ENCODE measurements at places on chromosomes 5 and 9.

DNA sequence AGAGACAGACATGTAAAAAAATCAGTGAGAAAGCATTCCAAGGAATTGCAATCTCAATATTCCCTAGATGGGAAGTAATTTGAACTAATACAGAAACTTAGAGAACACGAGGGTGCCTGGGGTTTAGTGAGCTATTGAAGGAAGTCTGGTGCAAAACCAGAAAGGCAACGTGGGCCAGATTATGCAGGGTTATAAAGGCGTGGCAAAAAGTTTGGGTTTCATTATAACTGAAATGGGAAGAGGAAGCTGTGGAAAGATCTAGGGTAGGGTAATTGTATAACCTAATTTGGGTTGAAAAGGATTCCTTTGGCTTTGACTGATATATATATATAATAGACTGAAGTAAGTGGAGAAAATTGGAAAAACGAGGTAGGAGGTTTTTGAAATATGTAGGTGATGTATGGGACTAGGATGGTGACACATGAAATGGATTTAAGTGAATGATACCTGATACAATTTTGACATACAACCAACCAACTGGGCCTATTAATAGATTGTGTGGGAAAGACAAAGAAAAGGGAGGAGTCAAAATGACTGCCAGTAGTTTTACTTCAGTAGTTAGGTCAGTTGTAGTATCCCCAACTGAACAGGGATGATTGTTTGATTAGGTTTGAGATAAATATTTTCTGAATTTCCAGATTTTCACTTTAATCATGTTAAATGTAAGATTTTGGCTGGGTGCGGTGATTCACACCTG, 65.3 kb downstream of the FAM174A start:
- no peak for DNase-seq

GRCh38 chr5:98518754-98519153, 254.7 kb upstream of the RGMB start:
- DNase-seq = no peak

DNA sequence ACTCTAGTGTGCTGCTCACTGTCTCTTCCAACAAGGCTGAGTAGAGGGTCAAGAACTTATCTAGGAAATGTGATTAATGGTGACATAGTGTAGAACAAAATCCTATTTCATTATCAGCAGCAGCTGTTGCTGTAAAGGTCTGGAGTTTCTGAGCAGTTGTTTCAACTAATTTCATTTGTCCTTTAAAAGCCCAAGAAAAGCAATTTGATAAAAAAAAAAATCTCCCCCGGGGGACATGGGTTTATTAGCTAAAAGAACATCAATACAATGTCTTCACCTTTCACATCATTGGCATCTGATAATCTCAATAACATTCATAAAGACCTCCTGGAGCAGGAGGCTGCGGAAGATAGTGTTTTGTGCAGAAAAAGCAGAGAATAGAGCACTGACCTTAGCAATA, 468.1 kb downstream of the KCTD16 start:
- DNase-seq = no peak

DNA sequence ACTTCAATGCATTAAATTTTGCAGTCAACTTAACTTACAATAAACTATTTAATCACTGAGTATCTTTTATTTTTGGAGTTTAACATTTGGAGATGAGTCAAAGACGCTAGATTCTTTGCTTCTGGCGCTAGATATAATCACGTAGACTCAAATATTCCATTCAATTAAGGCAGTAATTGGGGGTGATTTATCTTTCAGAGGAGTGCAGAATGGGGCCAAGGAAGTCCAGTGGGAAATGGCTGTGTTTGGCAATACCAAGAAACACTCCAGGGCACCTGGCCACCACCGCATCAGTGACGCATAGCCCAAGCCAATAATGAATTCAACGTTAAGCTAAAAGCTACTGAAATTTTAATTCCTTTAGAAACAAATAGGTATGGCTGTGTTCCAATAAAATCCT, 81.2 kb downstream of the PHAX start:
- no peak for DNase-seq

GRCh38 chr5:38636626-38637025, 80.2 kb upstream of the LIFR start:
- no peak for DNase-seq

GRCh38 chr9:38000735-38001134, 68.3 kb downstream of the SHB start:
- DNase-seq = no peak

DNA sequence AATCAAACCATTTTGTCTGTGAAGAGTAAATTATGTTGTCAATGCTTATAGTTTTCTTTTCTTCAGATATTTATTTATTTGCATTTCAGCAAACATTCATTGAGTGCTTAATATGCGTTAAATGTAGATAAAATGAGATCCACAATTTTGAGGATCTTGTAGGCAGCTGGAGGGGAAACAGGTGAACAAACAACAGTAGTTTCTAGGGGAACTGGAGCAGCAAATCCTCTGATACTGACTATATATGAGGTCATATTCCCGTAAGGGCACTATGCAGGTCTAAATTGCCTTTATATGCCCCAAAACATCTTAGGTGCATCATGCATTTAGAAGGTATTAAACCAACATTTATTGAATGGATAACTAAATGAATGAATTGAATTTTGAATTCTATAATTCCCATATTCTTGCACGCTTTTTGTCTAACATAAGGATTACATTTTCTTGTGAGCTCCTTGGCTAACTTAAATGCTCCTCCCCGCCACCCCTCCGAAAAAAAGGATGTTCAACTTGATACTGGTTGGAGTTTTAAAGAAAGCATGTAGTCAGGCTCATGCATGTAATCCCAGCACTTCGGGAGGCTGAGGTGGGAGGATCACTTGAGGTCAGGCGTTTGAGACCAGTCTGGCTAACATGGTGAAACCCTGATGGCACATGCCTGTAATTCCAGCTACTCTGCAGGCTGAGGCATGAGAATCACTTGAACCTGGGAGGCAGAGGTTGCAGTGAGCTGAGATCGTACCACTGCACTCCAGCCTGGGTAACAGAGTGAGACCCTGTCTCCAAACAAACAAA, 299.8 kb downstream of the TMEM38B start:
- no peak for DNase-seq

DNA sequence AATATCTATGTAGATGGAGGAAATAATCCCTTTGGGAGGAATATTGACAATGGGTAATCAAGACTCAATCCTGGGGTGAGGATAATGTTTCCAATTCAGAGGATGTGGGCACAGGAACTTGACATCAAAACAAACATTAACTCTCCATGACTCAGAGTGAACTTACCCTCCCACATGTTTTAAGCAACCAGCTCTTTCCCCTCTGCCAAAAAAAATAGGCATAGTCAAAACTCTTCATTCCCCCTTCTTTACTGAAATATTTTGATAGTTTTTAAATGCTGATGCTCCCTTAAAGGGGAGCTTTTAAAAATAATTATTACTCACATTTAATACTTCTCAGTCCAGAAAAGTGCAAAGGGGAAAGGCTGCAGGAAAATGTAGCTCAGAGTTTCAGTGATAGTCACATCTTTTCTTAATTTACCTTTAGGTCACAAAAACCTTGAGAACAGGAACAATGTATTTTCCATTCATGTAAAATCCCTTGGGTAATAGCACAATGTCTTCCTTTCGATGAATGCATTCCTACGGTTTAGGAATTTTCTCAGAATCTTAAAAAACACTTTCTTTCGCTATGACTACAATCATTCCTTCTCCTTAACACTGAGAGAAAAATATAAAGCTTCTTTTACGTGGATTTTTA, 298.4 kb upstream of the GRAMD2B start:
- DNase-seq = no peak

GRCh38 chr5:82244854-82245635, 33.1 kb downstream of the RPS23 start:
- no peak for DNase-seq

GRCh38 chr9:123637945-123638634, 282.1 kb downstream of the CRB2 start:
- no peak for DNase-seq

Data from CD14-positive monocyte (primary cell).